ENCODE measurements at places on chromosomes 11 and 22.

- no peak for DNase-seq
Measured at GRCh38 chr11:119803139-119803538, 74.1 kb upstream of the NECTIN1 start.

GRCh38 chr11:117900121-117900648 is 23.7 kb upstream of the FXYD6 start:
- DNase-seq: no peak

GRCh38 chr22:46436595-46437175 is 100.7 kb downstream of the CELSR1 start:
- no peak for DNase-seq

- DNase-seq: peak; percentile 79
Measured at GRCh38 chr11:133541021-133541719, 8.9 kb upstream of the OPCML start.

DNA sequence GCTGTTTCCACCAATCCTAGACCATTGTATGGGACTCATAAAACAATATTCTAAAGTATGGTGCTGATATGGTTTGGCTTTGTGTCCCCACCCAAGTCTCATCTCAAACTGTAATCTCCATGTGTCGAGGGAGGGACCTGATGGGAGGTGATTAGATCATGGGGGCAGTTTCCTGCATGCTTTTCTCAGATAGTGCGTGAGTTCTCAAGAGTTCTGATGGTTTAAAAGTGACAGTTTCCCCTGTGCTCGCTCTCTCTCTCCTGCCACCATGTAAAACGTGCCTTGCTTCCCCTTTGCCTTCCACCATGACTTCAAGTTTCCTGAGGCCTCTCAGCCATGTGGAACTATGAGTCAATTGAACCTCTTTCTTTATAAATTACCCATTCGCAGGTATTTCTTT is 29.2 kb upstream of the FEZ1 start:
- DNase-seq: no peak

DNA sequence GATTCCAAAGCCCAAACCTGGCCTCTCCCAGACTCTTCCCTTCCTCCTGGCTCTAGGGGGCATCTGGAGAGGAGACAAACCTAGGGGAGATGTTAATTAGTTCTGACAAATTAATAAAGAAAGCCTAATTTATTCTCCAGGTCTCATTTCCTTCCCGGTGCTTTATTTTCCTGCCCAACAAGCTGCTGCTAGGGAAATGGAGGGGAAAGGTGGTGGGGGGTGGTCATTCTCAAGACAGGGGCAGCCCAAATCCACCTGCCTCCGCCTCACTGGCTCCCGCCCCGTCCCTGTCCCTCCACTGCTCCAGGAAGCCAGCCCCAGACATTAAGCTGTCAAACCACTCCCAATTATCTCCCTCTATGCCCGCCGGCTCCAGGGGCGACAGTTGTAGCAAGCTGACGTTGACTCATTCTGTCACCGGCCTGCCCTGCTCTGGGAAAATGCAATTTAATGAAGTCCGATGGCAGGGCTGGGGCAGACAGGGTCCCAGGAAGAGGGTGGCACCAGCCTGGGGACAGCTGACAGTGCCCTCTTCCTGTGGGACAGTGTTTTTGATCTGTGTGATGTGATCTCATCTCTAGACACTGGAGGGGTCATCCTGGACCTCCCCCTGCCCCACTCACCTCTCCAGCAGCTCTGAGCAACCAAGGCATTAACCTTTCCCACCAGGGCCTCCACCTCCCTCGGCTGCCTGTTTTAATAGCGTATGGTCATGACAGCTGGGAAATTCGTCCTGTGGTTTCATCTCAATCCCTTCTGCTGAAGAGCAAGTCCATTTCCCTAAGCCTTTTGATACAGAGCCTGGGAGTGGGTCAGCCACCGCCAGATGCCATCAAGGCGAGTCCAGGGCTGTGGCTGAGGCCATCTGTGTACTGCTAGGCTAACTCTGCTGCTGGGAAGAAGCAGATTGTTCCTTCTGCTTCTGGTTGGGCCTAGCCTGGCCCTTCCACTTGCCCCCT is 27.1 kb downstream of the NECTIN1 start:
- no peak for DNase-seq

DNA sequence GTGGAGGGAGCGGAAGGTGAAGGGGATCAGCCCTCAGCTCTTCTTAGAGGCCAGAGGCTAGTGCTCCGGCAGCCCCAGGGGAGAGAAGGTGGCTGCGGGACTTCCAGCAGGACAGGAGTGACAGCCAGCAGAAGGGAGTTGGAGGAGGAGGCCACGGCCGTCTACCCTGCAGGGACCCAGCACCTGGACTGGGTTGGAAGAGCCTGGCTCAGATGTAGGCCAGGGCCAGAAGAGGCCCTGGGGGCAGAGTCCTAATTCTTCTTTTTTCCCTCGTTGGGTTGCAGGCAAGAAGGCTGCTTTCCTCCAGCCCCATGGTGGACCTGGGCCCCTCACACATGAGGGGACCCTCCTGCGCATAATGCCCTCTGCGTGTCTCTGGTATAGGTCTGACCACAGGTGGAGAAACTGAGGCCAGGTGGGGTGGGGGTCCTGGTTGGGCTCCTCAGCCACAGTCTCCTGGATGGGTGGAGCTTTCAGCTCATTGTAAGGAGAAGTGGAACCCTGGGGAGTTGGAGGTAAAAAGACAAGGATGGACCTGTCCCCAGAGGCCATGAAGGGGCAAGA is 2.3 kb upstream of the MCAM start:
- no peak for DNase-seq

- no peak for DNase-seq
Measured at GRCh38 chr11:7143908-7144307, 55.1 kb downstream of the RBMXL2 start.

- DNase-seq: peak; percentile 90
Measured at GRCh38 chr22:36286096-36286957, 33.4 kb downstream of the APOL1 start.

DNA sequence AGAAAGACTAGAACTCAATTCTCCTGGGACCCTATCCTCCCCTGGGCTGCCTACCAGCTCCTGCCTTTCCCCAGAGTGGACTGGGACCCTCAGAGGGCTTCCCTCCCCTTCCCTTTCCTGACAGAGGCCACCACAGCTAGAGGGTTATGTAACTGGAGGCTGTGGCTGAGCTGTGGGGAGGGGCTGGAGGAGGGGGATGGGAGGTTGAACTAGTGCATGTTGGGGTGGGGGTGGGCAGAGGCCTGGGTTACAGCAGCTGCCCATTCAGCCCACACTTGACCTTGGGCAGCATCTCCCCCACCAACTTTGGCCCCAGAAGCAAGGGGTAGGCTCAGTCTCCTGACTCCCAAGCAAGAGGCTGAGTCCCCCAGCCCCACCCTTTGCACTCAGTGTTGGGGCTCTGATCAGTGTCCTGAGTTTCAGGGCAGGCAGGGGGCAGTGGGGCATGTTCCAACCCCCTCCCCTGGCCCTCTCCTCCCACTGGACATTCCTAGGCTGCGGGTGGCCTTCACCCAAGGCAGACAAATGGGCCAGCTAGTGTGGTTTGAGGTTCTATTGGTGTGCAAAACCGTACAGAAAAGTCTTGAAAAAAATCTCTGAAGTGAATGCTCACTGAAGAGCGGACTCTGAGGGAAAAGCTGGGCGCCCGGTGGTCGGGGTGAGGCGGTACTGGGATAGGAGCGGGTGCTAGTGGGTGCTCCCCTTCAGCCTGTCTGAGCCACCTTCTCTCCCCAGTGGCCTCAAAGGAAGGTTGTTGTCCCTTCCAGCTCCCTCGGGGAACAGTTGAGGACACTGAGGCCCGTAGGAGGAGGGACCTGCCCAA is 3.8 kb downstream of the KCNC1 start:
- DNase-seq: no peak

- DNase-seq: no peak
Measured at GRCh38 chr11:112884012-112884767, 77.0 kb upstream of the NCAM1 start.

GRCh38 chr11:8247312-8247711 is 16.4 kb downstream of the LMO1 start:
- no peak for DNase-seq

DNA sequence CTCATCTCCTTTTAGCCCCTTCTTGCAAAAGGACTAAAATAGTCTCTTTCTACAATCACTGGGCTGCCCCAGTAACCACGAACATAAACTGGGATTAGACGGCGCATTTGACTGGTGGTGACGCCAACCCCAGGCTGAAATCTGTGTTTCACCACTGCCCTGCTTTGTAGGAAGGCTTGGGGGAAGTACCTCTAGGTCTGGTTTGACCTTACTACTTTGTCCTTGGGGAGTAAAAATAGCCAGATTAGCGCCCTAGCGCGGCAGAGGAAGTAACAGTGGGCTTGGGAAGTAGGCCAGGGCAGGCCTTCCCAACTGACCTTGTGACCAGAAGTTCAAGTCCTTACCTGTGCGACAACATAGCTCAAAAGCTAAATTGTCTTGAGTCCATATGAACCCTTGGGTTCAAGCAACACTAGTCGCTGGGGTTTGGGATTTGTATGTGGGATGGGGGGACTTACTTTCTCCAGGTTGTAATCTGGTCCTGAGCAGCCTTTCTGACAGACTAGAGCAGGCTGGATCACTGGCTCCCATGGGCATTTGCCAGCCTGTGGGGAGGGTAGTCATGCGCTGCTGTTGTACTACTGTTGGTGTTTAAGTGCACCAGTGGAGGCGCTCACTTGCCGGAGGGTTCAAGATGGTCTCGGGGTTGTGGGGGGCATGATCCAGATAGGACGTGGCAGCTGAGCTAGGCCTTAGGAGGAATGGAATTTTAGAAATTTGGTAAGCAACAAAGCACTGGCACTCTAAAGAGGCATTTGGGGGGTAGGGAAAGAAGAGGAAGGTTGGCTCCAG is 953 bp upstream of the PACS1 start:
- DNase-seq: peak; percentile 65

DNA sequence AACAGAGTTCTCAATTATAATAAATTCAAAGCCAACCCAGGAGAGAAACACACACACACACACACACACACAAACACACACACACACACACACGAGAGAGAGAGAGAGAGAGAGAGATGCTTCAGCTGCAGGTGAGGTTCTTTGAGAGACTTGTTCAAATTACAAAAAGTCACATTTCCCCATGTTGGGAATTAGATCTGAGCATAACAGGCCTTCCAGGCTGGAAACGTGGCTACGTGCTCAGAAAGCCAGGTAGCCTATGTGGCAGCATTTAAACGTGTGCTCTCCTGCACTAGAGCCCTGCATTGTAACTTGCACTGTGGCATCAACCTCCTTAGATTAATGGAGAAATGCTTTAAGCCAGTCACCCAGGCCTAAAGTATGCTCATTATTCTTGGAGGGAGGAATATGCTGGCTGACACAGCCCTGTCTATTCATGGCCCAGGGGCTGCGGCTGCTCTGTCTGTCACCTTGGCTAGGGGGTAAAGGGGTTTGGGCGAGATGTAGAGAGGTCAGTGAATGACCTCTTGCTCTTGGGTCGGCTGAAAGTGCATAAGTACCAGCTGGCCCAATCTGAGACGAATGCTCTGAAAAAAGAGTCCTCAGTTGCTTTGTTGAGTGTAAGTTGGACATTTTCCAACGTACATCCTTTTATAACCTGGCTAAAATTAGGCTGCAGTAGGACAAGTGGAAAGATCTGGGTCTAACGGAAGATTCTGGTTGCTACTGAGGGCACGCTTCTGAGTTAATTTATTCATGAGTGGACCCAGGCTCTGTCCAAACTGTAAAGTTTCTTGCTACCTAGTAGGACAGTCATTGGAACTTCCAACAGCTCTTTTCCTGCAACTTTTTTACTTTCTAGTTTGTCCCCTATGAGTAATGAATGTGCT is 171.1 kb upstream of the SEZ6L start:
- DNase-seq: no peak

GRCh38 chr11:121892131-121892681 is 223.8 kb downstream of the BLID start:
- DNase-seq: no peak

DNA sequence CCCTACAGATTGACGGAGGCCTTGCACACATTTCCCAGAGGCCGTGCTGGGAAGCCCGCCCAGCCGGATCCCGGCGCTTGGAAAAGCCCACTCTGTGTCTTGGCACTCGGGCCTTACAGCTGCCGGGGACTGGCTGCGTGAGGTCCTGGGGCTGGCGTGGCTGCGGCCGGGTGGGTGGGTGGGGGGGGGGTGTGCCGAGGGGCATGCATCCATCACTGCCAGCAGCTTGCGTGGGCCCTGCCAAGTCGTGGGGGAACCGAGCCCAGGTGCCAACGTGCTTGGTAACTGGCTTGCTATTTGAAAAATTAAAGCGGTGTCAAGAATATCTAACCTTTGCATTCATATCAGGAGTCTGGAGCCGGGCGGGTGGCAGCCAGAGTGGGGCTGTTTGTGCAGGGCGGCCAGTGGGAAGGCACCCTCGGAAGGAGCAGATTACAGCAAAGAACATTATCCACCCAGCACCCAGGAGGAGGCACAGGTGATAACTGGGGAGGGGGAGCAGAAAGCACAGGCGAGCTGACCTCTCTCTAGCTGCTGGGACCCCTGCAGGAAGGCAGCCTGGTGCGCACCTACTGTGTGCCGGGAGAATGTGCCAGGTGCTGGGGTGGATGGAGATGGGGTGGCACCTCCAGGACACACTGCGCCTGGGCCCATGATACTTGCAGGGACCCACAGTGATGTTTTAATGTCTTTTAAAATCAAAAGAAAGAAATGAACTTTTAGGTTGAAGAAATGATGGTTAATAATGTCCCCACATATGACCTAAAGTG is 28.5 kb upstream of the SMIM38 start:
- DNase-seq: peak; percentile 39

GRCh38 chr11:116130122-116130521 is 625.9 kb upstream of the CADM1 start:
- no peak for DNase-seq

DNA sequence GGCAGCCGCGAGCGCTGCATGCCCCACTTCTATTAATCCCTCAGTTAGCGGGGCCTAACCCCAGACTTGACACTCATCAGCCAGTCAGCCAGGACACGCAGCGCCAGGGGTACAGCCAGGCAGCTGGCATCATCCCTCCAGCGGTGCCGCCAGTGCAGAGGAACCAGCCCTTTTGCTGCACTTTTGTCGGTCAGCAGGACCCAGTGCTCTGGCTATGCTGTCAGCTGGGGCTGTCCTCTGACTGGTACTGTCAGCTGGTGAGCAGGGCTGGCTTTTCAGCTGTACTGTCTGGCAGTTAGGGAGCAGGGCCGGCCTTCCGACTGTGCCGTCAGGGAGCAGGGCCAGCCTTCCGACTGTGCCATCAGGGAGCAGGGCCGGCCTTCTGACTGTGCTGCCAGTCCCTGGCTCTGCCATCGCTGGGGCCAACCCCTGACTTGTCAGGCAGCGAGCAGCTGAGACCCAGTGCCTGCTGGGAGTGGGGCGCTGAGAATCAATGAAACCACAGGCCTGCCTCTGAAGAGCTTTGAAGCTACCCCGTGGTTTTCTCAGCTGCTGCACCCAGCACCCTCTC is 115.4 kb downstream of the KIAA1671 start:
- DNase-seq: no peak

DNA sequence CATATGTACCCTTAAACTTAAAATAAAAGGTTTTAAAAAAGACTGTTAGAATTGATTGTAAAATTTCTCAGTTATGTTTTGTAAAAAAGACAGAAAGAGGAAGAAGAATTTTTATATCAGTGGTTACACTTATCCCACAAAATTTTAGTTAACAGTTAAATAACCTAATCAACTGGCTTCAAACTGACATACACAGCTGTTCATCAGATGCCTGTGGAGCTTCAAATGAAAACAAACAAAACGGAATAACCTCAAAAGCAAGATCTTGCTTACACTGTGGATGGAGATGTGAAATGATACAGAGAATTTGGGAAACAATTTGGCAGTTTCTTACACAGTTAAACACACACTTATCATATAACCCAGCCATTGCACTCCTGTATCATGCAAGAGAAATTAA is 521.0 kb downstream of the ETS1 start:
- DNase-seq: no peak

- no peak for DNase-seq
Measured at GRCh38 chr11:122811721-122812120, 26.6 kb upstream of the CRTAM start.

GRCh38 chr22:30252411-30253204 is 6.0 kb upstream of the LIF start:
- DNase-seq: no peak

GRCh38 chr11:114440121-114440860 is 1.0 kb downstream of the REXO2 start:
- no peak for DNase-seq

Data from ecto neural progenitor cell (in vitro differentiated cells).